ENCODE measurements at places on chromosomes 5 and 9.

- DNase-seq, result no peak
Observed at GRCh38 chr5:177370488-177371119, 12.9 kb downstream of the RGS14 start.

DNA sequence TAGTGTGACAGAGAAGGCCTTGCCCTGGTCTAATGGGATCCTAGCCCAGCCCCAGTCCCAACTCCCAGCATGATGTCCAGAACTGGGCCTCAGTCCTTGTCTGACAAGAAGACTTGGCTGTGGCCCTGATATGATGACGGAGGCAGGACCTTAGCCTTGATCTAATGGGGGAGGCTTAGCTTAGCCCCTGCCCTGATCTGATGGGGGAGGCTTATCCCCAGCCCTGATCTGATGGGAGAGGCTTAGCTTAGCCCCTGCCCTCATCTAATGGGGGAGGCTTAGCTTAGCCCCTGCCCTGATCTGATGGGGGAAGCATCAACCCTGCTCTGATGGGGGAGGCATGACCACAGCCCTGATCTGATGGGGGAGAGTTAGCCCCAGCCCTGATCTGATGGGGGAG, 3.7 kb downstream of the PKN3 start:
- no peak for DNase-seq

GRCh38 chr5:32455311-32455710, 10.8 kb upstream of the ZFR start:
- no peak for DNase-seq

- no peak for DNase-seq
Observed at GRCh38 chr9:14749741-14750211, 27.2 kb upstream of the CER1 start.

DNA sequence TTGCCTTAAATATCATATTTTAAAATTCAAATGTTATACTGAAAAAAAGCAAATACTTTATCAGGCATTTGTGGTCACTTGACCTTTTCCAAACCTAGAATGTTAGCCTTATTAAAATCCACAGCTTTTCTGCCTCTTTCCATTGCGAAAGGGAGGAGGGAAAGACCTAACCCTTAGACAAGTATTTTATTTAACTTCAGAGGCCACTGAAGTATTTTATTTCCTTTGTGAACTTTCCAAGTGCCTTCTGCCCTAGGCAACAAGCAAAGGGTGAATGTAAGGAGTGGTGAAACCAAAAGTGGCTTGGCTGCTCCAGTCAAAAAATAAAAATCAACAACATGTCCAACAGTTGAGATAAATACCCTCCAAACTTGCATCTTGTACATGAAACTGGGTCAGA, 376.1 kb downstream of the EFNA5 start:
- no peak for DNase-seq

GRCh38 chr5:38554861-38555260, 1.6 kb downstream of the LIFR start:
- DNase-seq, result no peak

DNA sequence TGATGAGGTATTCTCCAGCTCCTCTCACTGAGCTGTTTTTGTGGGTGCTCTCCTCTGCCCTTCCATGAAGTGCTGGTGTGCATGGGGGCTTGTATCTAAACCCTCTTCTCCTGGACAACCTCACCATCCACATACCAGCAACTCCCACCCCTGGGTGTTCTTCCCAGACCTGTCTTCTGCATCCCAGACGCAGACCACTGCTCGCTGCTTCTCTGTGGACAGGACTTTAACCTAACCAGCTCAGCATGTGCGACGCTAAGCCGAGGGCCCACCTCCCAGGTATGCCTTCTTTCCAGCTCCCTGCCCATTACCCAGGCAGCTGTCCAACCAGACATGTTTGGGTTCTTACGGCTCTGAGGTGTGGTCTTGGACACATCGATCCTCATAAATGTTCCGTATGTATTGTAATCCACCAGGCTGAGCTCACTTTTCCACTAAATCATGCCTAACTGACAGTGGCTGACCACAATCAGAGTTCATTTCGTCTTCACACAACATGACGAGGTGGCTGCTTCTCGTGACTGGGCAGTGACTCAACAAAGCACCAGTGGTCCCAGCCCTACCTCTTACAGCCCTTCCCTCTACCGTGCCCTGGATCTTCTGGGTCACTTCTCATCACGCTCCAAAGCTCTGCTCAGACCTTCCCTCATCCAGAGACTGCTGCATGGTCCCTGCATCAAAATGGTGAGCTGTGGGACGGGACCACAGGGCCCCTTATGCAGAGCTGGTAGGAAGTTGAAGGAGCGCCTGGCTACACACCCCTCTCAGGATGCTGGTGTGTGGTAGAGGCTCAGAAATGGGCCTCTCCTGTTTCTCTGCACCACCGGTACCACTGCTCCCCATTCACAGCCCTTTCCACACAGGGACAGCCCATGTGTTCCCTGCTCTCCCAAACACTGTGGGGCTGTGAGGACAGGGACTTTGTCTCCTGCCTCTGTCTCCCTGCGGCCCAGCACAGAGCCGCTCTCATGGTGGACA, 9.6 kb upstream of the PTGES2 start:
- DNase-seq, result no peak

DNA sequence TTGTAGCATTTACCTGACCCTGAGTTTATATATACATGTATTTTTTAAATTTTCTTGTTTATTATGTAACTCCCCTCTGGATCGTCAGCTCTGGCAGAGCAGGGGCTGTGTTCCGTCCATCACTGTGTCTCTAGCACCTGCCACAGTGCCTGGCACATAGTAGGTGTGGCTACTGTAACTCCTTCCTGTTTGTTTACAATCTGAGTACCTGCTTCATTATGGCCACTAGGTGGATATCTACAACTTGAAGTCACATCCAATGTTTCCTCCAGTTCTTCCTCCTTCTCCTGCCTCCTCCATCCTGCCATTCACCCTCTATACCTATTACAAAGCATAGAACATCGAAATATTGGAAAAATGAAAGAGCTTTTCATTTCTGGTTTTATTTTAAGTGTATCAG, 14.2 kb upstream of the PPP1R2B start:
- DNase-seq, result no peak

- no peak for DNase-seq
Observed at GRCh38 chr5:102295534-102296177, 428 bp downstream of the SLCO4C1 start.

GRCh38 chr5:10595293-10595671, 31.4 kb downstream of the ANKRD33B start:
- DNase-seq, result no peak

GRCh38 chr5:149618581-149619248, 37.4 kb downstream of the ARHGEF37 start:
- no peak for DNase-seq

GRCh38 chr5:169577951-169578350, 5.6 kb upstream of the SPDL1 start:
- no peak for DNase-seq

- no peak for DNase-seq
Observed at GRCh38 chr5:166370928-166371690, 1920.3 kb upstream of the WWC1 start.

DNA sequence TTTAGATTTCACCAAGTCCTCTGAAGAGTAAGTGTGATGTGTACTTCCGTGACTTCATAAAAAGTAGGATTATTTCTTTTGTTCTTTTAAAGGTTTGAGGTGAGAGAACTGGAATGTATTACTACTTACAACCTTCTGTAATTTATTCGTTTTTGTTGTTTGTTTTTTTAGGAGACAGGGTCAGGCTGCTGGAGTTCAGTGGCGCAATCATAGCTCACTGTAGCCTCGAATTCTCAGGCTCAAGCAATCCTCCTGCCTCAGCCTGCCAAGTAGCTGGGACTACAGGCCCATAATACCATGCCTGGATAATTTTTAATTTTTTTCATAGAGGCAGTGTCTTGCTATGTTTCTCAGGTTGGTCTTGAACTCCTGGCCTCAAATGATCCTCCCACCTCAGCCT, 68.3 kb upstream of the RETREG1 start:
- DNase-seq, result no peak

- no peak for DNase-seq
Observed at GRCh38 chr5:44178414-44178813, 210.8 kb downstream of the FGF10 start.

- no peak for DNase-seq
Observed at GRCh38 chr9:28001096-28001495, 427.8 kb upstream of the C9orf72 start.

DNA sequence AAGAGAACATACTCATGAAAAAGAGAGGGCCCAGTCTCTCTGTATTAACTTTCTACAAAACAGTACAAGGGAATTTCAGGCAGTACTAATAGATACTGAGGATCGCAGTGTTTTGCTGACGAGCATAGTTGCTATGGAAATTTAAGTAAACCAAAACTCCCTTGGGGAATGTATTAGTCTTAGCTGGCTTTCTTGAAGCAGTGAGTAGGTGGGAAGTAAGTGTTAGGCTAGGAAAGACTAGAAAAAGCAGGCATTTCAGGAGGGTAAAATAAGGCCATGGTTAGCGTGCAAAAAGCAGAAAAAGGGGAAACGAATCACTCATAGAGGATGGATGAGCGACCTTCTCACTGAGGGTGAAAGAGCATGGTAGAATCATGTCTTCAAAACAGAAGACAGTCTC, 84.3 kb upstream of the ACTBL2 start:
- DNase-seq, result no peak

- peak; percentile 25 for DNase-seq
Observed at GRCh38 chr9:130235558-130236435, 29.8 kb upstream of the HMCN2 start.

- DNase-seq, result no peak
Observed at GRCh38 chr5:107855171-107855570, 184.4 kb upstream of the EFNA5 start.

GRCh38 chr5:61416010-61416409, 84.0 kb downstream of the ZSWIM6 start:
- no peak for DNase-seq

GRCh38 chr5:148268566-148268965, at the start of gene SPINK13:
TSS of gene SPINK13 (plus strand) at chr5:148268794. CDS start at chr5:148270073, 1,279 bp downstream.
- DNase-seq, result no peak

GRCh38 chr9:128946571-128947276, 679 bp downstream of the DOLK start:
- DNase-seq, result no peak

DNA sequence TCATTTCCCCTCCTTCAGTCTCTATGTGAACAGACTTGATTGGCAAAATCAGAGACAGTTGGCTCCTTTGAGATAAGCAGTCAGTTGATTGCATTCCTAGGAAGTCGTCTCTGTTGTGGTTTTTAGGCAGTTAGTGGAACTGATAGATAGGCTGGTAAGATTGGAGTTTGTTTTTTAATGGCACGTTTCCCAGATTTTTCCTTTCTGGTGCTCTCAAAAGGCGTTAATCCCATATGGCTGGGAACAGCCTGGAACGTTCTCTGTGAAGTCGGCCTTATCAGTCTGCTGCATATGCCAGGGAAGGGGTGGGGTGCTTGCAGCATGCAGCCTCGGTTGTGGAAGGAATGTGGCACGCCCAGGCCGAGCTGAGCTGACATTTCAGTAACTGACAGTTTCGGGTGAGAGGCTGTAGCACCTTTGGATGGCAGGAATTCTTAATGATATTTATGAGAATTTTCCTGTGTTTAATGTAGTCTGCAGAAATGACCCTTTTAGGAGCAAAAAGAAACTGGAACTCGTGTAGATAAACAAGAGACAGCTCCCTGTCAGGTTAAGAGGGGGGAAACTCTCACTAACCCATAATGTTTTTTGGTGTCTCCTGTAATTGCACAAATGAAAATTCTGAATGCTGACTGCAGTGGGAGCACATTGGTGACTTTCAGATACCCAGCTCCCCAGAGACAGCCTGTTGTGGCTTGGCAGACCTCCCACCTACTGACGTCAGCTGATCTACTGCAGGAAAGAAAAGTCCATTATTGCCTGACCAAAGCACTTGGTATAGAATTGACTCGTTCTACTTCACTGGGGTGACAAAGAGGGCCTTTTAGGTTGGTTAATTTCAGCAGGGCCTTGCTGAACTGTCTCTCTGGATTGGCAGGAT, 6.3 kb downstream of the SPTAN1 start:
- DNase-seq, result no peak

DNA sequence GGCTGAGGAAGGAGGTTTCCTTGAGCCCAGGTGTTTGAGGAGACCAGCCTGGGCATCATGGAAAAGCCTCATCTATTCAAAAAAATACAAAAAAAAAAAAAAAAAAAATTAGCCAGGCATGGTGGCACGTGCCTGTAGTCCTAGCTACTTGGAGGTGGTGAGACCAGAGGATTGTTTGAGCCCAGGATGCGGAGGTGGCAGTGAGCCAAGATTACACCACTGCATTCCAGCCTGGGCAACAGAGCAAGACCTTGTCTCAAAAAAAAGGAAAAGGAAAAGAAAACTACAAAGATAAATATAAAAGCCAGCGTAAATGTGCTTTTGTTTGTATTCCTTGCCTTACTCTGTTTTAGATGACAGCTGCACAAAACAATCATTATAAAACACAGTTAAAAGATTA, 2249.2 kb upstream of the C9orf72 start:
- no peak for DNase-seq

DNA sequence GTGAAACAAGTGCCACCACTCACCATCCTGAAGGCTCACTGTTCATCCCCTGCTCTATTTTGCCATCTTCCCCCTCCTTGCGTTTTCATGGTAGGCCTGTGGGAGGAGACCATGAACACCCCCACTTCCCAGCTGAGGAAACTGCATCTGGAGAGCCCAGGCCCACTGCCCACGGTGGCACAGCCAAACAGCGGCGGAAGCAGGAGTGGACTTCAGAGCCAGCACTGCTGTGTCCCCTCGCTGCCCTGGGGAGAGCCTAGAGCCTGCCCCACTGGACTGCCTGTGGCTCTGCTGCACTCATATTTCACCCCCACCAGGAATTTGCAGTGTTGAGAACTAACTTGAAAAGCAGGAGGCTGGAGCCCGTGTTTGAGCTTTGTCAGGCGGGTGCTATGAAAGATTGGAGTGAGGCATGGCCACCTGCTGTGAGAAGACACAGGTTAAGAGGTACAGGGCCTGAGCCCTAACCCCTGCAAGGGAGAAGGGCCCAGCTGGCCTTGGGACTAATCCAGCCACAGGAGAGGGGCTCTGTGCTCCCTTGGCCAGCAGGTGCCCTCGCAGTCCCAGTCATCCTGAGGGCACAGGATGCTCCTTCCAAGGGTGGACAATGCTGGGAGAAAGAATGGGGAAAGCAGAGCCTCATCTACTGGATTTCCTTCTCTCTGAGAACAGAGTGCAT, 79.0 kb downstream of the MACROH2A1 start:
- no peak for DNase-seq

DNA sequence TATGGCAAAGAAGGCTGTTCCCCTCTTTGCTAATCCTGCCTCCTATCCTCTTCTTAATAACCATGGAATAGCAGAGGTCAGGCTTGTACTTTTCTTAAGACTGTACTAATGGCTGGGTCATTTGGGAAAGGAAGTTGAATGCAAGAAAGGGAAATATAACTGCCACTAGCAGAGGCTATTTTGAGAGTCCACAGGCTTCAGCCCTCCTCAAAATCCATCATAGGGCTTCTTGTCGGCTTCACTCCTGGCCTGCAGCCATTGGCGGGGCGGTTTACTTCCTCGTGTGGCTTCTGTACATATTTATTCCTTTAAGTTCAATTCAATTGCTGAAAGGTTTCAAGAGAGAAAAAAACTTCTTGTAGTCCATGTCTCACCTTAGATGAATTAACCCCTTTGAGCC, 2.8 kb upstream of the PARP8 start:
- no peak for DNase-seq

GRCh38 chr9:133955821-133956411, 36.2 kb downstream of the VAV2 start:
- DNase-seq, result no peak

Measured in stimulated activated CD4-positive, alpha-beta T cell treated with anti-CD3 and anti-CD28 coated beads, Interleukin-1b, Interleukin-23, amount 100 ng/mL, for 1 hour (primary cell).